Panc1 (cell line): ENCODE measurements at places on chromosomes 3 and 15.
A peak's percentile ranks its signal among the peaks of the same experiment; 100 is the strongest.

- DNase-seq: peak; percentile 20
These were observed 438 bp upstream of the SLC49A4 start for GRCh38 chr3:122794483-122794778.

- no peak for DNase-seq
These were observed 645.9 kb upstream of the KCNMB2 start for GRCh38 chr3:177890359-177890683.

GRCh38 chr3:72261566-72262564, 476.9 kb upstream of the PROK2 start:
- DNase-seq: no peak

DNA sequence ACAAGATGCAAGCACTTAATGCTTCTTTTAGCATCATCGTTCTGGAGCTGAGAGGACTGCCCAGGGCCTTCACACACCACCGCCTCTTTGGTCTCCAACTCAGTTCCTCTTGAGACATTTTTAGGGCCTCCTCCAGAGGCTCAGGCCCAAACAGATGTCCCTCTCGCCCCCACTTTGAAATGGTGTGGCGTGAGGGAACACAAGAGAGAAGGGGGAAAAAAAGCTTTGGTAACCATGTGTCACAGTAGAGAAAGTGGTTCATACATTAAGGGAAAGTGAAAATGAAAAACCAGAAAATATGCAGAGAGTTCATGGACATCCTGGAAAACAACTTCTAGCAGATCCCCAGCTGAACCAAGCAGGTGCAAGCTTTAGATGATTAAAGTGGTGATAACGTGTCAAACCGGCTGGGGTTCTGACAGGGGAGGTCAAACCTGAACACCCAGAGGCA, 33.1 kb upstream of the FOXP1 start:
- no peak for DNase-seq

DNA sequence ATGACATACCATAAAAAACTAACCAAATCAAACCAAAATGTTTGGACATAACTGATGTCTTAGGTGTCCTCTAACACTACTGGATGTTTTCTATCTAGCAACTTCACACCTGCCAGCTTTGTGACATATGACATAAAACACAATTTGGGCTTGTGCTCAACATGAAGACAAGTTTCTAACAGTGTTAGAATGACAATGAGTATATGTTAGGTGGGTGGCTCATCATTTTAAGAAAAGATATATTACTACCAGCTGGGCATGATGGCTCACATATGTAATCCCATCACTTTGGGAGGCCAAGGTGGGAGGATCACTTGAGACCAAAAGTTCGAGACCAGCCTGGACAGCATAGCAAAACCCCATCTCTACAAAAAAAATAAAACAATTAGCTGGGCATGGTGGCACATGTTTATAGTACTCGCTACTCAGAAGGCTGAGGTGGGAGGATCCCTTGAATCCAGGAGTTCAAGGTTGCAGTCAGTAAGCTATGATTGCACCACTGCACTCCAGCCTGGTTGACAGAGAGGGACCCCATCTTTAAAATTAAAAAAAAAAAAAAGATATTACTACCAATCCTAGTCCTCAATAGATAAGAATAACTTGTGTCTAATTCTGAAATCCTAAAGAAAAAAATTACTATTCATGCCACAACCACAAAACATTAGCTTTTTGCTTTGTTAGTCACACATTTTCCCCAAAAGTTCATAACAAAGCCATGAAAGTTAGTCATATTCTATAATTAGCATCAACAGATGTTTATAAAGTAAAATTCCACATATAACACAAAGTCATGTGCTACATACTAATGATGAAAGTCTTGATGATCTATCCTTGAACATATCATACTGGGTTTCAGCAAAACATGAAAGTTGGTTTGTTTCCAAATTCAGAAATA, 59.9 kb downstream of the LRRFIP2 start:
- no peak for DNase-seq

GRCh38 chr15:85306946-85307686, 73.3 kb upstream of the AKAP13 start:
- no peak for DNase-seq

- DNase-seq: no peak
These were observed 169.2 kb upstream of the ADAMTS9 start for GRCh38 chr3:64856977-64857516.

DNA sequence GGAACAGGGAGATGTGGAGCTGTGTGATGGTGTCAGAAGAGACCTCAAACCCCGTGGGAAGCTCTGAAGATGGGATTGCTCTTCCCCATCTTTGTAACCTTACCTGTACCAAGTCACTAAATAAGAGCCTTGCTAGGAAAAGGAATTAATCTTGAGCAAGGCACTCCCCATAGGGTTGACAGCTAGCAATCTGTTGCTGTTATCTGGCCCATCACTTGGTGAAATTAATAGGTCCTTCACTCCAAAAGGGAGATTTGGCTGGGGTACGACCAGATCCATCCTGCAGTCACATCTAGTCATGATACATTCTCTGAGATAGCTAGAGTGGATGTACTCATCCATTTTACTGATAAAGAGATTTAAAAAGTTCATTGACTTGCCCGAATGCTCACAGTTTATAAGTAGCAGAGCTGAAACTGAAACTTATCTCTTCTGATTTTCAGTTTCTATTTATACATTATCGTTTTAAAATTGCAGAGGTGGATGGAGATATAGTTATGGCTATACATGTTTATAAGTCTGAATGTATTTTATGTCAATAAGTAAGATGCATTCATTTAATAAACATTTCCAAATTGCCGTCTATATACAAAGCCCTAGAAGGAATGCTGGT, 299.1 kb upstream of the MCTP2 start:
- no peak for DNase-seq

DNA sequence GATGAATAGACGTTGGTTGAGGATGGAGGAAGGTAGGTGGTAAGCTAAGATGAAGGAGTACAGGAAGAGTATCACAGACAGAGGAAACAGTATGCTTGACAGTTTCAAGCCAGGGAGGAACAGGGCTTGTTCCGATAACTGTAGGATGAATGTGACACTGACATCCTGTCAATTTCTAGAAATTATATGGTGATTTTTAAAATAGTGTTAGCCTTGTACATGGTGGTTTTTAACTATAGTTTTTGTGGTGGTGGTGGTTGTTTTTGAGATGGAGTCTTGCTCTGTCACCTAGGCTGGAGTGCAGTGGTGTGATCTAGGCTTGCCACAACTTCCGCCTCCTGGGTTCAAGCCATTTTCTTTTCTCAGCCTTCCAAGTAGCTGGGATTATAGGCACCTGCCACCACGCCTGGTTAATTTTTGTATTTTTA, 92.8 kb downstream of the FNDC3B start:
- DNase-seq: no peak

DNA sequence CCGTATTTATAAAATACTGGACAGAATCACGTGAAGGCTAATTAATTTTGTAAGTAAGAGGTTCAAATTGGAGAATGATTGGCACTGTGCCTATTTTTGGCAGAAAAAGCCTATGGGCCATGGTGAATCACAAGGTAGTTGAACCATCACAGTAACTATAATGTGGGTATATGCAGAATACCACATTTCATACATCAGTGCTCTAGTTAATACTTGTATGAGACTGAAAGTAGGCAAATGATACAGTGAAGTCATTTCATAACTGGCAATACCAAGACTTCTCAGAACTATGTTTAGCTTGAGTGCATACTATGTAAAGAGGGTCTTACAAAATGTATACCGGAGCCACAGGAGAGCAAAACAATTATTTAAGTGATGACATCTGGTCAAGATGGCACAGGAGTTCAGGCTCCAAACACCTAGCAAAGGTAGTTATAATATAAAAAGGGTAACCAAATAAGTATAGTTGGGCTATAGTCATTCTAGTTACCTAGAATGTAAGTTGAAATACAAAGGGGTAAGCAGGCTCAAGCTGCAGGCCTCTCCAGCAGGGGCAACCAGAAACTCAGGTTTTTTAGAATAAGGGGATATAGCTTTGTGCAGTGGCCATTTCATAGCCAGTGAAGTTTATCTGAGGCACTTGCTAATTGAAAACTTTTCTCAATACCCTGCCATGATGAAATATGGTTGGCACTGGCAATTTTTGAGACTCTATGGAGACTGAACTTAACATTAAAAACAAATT, 19.1 kb downstream of the GPR160 start:
- DNase-seq: no peak

DNA sequence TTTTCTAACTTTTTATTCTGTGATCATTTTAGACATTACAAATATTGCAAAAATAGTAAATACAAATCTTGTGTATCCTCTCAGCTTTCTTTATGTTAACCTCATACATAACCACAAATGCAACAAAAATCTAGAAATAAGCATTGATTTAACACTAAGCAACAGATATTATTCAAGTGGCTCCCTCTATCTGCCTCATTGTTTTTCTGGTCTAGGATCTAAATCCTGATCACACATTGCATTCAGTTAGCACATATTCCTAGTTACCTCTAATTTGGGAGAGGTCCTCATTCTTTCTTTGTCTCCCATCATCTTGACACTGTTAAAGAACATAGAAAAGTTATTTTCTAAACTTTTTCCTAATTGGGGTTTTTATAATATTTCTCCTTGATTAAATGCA, 1126.0 kb downstream of the ROBO2 start:
- no peak for DNase-seq

DNA sequence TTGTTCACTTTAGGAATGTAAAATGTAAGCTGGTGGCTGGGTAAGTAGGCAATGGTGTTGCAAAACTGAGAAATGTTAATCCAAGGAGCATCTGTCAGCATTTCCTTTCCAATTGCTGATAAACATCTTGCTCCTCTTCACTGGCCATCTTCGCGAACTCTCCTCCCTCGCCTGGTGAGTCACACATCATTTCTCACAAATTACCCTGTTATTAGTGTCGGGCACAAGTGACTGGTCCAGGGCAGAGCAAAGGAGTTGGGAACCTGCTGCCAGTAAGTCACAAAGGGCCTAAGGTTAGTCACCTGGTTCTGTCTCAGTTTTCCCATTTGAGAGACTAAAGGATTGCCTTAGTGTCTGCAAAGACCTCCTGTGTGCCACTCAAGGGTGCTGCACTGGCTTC, 13.0 kb downstream of the CERS3 start:
- no peak for DNase-seq

DNA sequence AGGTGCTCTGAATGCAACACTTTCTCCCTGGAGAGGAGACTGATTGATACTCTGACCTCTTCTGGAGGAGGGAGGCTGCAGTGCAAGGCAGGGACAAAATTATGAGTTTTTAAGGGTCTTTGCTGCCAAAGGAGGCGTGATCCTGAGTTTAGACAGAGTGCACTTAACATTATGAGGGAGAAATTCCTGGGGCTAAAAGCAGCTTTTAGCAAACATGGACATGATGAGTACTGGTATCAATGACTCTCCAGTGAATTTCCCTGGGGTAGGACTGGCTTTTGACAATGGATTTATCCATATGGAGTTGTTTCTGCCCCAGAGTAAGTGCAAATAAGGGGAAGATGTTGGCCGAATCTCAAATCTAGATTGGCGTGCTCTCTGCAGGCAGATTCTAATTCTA, 133.1 kb downstream of the THSD4 start:
- no peak for DNase-seq

- no peak for DNase-seq
These were observed 32.3 kb downstream of the RNU5B-1 start for GRCh38 chr15:65336493-65337435.

GRCh38 chr3:98980915-98981596, 79.6 kb upstream of the DCBLD2 start:
- no peak for DNase-seq

DNA sequence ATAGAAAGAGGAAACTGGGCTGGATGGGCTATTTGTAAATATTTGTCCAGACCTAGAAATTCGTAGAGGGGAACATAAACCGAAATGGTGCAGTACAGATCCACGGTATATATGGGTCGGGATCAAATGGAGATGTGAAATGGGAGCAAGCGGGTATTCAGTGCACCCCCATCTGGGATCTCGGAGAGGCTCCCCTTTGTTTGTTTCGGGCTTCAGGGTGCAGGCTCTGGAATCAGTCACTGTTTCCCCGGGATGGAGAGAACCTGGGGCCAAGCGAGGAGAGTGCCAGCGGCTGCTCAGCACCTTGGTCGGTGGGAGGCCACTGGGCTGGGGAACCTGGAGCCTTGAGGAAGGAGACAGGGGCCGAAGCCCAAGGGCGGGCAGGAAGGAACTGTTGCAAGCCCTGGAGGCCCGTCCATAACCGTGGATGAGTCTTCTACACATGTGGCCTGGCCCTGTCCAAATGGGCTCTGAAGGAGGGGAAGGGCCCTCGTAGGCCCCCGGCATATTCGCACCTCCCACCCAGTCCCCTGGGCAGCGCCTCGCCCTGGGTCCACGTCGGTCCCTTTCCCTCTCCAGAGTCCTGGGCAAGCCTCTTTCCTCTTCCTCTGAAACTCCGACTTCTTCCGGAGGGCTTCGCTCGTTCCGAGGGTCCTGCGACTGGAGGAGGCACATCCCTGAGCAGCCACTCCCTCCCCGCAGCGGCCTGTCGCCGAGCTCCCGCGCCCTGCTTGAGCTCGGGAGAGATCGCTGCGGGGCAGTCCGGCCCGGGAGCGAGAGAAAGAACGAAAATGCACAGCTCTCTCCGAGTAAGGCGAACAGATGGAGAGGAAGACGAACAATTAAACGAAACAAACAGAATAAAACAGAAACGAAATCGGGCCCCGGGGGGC, 3.0 kb downstream of the ISL2 start:
- DNase-seq: no peak

- no peak for DNase-seq
These were observed 106.5 kb downstream of the ERC2 start for GRCh38 chr3:56361731-56362130.

DNA sequence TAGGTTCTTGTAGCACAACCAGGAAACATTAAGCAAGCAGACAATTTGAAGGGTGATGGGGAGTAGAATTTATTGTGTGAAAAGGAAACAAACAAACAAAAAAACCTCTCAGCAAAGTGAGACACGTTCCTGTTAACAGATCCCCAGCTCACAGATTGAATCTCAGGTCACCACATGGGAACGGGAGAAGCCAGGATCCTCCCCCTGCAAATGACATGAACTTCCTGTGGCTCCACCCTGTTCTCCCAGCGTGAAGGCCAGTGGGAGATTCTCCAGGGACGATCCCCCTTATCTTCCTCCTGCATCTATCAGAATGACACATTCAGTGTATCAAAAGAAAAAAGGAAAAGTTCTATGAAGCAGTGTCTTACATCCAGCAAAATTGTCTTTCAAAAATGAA, 1488.1 kb downstream of the OTOL1 start:
- no peak for DNase-seq

DNA sequence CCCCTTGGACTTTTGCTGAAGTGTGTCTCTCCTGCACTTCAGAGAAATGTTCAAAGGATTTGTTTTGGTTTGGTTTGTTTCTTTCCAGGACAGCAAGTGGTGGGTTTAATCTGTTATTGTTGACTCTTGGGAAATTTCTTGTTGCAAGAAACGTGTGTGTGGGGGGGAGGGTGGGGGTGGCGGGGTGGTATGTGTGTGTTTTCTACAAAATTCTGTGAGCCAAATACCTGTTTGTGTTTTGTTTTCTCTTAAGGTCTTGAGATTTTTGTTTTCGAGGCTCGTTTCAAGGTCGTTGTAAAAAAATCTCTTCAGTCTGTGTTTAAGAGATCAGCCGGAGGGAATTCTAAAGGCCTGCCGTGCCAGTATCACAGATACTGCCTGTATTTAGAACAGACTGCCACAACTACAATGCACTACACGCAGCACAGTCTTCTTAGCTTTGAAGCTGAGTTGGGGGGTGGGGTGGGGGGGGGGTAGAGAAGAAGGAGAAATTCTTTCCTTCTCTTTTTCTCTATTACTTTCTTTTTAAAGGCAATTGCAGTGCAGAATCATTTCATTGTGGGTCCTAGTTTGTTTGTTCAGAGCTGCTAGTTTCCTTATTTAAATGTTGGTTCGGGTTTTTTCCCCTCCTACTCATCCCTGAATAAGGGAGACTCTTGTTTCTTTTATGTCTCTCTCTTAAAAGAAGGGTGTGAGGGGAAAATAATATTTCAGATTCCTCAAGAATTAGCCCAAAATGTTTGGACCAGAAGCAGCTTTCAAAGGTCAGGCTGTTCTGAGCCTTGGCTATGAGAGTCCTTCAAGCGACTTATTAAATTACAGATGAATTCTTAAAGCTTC, 1.4 kb upstream of the BCL6 start:
- DNase-seq: no peak
